ENCODE measurements at places on chromosomes 5 and 9.

GRCh38 chr5:61327760-61328753 lies 4.0 kb upstream of the ZSWIM6 start:
- DNase-seq = no peak

DNA sequence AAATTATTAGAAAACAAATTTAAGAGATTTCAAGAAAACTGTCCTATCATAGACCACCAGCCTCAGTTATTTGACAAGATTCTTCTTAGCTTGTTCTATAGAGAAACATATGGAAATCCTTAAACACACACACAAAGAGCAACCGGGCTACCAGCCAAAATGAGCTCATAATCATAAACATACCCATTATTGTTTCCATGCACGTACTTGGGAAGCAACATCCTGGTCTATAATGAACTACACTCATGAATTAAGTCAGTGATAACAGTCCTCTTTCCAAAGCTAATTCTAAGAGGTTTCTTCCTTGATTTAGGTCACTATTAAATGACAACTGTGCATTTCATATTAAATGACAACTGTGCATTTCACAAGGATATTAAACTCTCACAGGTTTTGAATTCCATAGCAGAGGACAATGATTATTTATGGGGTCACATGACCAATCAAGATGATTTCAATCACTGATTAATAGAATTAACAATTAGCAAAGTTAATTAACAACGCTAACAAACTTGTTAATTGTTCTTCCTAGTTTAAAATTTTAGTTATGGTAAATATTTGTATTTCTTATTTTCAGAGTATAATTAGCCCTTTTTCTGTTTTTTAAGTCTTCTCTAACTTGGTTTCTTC lies 77.0 kb downstream of the OXCT1 start:
- DNase-seq = peak; percentile 98

GRCh38 chr5:108418197-108418596 lies 36.3 kb upstream of the FBXL17 start:
- no peak for DNase-seq

GRCh38 chr5:447501-447900 lies 4.5 kb downstream of the EXOC3 start:
- no peak for DNase-seq
